Islet precursor cell (in vitro differentiated cells): ENCODE measurements at places on chromosomes 1 and 21.

DNA sequence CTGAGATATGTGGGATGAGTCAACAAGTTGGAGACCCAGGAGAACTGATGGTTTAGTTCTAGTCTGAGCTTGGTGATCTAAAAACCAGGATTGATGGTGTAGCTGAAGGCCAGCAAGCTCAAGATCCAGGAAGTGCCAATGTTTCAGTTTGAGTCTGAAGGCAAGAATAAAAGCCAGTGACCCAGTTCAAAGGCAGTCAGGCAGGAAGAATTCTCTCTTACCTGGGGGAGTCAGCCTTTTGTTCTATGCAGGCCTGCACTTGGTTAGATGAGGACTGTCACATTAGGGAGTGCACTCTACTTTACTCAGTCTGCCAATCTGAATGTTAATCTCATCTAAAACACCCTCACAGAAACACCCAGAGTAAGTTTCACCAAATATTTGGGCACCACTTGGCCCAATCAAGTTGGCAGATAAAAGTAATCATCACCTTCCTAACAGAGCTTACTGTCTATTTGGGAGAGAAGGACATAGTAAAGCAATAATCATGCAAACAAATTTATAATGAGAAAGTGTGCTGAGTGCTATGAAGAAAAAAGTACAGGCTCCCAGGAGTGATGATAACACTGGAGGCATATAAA, 63.4 kb downstream of the TSEN15 start:
- DNase-seq, result no peak

GRCh38 chr1:202439308-202439707, 90.8 kb downstream of the PPP1R12B start:
- DNase-seq, result no peak

GRCh38 chr1:201399352-201400126, 415 bp upstream of the LAD1 start:
- peak; percentile 92 for DNase-seq

- peak; percentile 80 for DNase-seq
Measured at GRCh38 chr1:58162952-58163550, 383.5 kb downstream of the OMA1 start.

GRCh38 chr1:212641956-212642355, 33.4 kb downstream of the ATF3 start:
- DNase-seq, result peak; percentile 7

- no peak for DNase-seq
Measured at GRCh38 chr1:110214454-110215404, 4.6 kb downstream of the KCNC4 start.

- no peak for DNase-seq
Measured at GRCh38 chr1:243638186-243638585, 211.9 kb downstream of the AKT3 start.

GRCh38 chr1:218587900-218588299, 242.8 kb downstream of the TGFB2 start:
- DNase-seq, result no peak

GRCh38 chr1:222243902-222244301, 304.0 kb downstream of the HHIPL2 start:
- DNase-seq, result peak; percentile 58

DNA sequence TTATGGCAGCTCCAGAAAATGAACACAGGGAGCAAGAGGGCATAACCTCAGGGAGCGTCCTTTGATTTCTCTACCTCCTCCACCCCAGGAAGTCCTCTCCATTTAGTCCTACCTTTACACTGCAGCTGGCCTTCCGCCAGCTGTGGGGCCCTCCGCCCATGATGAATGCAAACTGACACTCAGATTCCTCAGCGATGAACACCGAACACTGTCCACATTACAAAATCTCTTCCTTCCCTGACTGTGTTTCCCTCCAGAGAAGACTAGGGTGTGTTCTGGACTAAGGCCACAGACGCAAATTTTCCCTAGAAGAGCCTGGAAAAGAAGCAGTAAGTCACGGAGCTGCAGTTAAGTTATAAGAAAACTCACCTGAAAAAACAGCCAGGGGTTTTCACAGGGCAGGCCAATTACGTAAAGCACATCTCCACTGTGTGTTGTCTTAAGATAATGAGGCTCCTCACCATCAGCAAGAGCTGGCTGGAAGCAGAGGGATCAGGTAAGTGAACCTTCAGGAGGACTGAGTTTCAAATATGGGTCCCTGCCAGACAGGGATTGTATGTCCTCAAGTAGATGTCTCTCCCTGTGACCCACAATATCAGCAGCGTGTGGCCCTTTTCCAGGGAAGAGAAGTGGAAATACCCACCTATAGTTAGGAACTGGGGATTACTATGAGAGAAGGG, 46.3 kb upstream of the ATP1B1 start:
- DNase-seq, result no peak

DNA sequence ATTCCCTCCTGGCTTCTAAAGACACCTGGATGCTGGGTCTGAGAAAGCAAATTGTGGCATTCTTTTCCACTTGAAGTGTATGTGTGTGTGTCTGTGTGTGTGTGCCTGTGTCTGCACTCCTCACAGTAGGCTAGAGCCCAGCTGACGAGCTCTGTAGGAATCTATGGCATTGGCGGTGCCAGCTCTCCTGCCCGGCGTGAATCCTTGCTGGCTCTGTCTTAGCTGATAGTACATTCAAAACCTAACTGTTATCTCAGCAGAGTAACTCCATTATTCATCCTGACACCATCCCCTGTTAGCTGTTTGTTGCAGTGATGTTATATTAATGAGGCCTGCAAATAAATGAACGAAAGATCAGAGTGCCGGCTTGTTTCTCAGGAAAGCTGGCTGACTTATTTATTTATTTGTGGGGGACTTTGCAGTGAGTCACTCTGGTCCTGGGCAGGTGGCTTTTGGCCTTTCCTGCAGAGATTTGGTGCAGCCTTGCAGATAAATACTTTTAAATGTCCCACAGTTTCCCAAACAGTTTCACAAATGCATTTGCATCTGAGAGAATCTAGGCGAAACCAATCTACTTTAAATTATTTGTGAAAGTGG, 160.6 kb upstream of the CD34 start:
- no peak for DNase-seq

GRCh38 chr1:31624309-31624708, 6.8 kb downstream of the HCRTR1 start:
- DNase-seq, result no peak

- no peak for DNase-seq
Measured at GRCh38 chr1:248590055-248590454, 7.4 kb downstream of the OR2T10 start.

DNA sequence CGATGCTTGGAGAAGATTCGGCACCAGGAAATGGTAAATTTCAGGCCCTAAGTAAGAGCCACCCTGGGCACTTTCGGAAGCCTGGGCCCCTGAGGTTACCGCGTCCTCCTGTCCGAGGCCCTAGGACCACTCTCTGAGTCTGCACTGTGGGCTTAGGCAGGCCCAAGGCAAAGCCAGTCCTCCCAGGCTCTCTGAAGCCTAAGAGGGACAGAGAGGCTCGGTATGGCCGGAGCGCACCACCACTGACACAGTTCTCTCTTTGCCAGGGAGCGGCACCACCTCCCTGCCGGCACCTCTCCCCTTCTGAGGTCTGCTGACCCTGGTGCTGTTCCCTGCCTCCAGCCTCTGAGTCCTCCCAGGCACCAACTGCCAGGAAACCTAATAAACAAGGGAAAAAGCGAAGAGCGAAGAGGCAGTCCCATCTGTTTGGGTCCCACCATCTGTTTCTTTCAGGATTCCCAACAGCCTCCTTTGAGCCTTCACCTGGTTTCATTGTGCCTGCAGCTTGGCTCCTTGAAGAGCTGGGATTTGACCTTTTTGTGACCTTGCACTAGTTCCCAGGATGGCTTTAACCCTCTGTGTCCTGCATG, 57.7 kb downstream of the VWA5B1 start:
- DNase-seq, result no peak

DNA sequence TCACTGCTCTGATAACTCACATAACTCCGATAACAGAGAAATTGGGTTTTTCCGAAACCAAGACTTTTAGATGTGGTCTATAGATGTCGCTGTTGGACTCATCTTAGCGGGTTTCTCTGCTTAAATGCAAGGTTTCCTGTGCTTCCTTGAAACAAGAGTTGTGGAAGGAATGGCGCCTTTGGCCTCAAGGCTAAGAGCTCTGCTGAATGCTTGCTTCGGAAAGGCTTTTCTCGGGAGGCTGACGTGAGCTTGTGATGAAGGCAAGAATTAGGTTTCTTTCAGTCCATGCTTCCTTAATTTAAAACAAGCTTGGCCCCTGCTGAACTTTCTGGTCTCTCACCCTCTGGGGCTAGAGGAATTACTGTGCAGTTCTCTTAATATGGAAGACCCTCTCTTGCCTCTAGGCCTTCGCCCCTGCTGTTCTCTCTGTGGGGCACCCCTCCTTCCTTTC, 113.5 kb downstream of the MAP3K21 start:
- DNase-seq, result peak; percentile 75

DNA sequence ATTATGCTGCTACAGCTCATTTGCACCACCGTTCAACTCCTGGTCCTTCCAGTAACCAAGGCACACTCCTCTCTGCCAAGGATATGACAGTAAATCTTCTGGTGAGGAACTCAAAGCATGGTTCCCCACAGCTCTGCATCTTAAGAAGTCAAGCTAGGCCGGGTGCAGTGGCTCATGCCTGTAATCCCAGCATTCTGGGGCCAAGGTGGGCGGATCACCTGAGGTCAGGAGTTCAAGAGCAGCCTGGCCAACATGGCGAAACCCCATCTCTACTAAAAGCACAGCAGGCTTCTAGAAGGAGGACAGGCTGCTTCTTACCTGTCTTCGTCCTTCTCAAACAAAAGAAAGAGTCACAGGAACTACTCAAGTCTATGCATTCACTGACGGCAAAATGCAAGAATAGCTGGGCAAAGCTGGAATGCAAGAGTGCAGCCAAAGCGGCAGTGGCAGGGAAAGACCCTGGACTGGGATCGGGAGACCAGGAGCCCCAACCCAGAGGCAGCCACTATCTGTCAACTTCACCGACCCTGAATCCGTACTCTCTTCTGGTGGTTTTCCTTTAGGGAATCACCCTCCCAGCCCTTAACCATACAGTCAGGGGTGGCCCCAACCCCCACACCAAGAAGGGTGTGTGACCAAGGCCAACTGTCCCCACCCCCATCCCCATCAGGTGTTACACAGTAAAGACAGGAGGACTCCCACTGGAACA, 75.5 kb downstream of the NPHP4 start:
- no peak for DNase-seq

DNA sequence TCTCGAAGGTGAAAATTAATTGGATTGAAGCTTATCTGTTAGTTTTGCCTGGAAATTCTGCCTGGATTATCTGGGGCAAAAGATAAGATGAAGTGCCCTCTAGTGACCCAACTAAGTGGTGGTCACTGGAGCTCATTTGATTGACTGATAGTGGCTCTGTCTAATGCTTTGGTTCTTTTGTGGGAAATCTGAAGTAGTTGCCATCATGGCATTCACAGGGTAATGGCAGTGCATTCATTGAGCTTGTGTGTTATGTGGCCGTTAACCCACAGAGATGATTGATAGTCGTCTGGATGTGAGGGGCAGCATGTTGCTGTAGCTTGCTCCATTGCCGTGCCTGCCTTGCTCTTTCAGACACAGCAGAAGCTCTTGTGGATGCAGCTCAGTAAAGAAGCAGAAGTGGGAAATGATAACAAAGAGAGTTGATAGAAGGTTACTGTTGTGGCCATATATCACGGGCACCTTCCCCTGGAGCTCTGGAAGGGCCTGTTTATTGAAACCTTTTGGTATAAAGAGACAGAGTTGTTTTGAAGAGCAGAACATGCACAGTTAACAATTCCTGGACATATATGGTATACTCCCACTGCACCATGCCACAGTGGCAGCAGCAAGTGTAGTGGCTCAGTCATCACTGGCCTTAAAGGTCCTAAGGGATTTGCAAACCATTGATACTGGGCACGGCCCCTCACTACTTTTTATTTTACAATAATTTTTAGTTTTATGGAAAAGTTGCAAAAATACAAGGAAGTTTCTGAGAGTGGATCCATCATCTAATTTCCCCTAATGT, 42.0 kb downstream of the CXADR start:
- no peak for DNase-seq

DNA sequence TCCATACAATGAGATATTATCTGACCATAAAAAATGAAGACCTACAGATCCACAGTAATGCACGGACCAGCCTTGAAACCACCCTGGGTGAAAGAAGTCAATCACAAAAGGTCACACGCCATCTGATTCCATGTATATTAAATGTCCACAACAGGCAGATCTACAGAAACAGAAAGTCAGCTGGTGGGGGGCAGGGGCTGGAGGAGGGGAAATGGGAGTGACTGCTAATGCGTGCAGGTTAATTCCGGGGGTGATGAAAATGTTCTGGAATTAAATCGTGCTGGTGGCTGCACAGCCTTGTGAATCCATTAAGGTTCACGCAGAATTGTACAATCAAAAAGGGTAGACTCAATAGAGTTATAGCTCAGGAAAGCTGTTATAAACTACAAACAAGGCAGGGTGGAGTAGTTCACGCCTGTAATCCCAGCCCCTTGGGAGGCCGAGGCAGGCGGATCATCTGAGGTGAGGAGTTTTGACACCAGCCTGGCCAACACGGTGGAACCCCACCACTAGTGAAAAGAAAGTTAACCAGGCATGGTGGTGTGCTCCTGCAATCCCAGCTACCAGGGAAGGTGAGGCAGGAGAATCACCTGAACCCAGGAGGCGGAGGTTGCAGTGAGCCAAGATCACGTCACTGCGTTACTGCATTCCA, 32.3 kb downstream of the ACOT7 start:
- DNase-seq, result no peak

- no peak for DNase-seq
Measured at GRCh38 chr1:61808968-61809367, 66.7 kb downstream of the PATJ start.

DNA sequence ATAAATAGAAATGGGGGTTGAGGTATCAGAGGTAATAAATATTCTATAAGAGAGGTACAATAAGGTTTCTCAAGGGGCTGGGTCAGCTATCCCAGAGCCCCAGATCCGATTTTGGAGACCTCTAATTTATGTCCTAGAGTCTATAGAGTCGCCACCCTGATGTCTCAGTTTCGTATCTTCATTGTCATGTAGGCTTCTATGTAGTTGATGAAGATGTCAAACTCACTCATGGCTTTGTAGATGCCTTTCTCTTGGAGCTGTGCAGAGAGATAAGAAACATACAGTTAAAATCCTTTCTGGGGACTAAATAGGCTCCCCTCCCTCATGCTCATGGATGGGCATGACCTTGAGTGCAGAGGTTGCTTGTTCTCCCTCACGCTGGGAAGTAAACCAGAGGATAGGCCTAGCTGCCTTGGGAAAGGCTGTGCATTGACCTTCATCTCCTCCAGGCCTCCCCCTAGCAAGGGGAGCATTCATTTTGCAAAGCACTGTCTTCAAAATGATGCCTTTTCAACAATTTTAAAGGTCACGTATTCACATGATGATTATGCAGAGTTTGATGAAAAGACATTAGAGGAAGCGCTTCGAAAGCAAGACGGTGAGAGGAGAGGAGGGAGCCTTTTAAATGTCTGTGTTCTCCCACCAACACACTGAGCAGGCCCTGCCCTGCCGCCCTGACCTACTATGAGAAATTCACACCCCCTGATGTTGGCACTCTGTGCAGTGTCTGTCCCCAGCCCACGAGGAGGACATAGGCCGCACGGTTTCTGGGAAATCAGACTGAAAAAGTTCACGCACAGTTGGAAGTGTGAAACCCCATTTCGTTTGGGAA, 1.9 kb upstream of the IL19 start:
- no peak for DNase-seq
